ENCODE measurements at places on chromosomes 1 and 21.
A peak's percentile ranks its signal among the peaks of the same experiment; 100 is the strongest.

DNA sequence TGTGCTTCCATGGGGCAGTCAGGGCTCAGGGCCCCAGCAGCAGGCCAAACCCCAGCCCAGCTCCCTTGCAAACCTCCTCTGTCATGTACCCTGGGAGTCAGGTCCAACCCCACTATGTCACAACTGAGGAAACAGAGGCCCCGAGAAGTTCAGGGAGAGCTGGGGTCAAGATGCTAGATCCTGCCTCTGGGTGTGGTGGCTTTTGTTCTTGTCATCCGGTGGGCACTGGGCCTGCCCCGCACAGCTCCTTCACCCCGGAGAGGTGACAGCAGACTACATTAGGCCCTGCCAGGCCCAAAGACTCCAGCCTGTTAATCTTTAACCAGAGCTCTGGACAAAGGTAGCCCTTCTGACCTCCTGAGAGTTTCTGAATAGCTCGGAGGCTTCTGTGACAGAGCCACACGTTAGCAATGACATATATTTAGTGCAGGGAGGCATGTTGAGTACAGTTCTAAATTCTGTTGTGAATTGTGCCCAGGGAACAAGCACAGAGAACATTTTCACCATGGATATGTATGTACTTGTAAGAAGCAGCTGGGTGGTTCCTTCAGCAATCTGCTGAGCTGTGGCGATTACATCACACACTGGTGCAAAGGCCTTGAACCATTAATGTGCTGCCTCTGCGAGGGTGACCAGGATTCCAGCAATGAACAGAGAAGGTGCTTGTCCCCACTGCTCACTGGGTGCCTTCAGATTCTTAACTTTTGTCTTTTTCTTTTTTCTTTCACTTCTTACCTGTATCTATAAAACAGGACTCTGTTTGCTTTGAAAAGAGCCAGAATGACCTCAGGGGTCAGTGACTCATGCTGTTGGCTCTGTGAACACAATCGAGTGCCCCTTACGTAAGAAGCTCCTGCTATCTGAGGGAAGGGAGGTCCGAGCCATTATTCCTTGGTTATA, 102.8 kb downstream of the RHOU start:
- DNase-seq = peak; percentile 95

DNA sequence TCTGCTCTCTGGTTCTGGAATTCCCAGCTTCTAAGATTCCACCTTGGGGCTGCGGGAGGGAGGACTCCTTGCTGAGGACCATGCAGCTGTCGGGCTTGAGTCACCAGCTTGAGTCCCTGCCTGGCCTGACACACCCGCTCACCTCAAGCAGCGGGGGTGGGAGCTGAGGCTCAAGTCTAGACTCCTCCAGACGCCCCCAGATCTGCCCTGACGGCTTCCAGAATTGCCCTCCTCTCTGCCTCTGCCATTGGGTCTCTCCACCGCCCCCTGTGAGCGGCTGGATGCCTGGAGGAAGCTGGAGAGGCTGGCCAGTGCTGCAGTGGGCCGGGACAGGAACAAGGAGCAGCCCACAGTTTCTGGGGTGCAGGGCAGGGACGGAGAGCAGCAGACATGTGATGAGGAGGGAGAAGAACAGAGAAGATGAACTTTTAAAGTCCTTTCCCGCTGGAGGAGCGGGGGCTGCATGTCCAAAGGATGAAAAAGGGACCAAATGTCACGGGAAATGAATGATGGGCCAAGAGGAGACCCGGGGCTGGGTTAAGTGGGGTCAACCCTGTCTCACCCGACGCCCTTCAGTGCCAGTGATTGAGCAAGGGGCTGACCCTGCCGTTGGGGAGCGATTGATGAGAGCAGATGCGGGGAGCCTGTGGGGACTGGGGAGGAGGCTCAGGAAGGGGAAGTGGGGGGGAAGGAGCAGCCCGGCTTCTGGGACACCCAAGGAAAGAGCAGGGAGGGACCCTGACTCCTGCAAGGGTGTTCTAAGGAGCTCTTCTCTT, 13.5 kb downstream of the CRABP2 start:
- no peak for DNase-seq

- DNase-seq = no peak
These were observed 19.4 kb upstream of the SLAMF6 start for GRCh38 chr1:160542303-160542945.

DNA sequence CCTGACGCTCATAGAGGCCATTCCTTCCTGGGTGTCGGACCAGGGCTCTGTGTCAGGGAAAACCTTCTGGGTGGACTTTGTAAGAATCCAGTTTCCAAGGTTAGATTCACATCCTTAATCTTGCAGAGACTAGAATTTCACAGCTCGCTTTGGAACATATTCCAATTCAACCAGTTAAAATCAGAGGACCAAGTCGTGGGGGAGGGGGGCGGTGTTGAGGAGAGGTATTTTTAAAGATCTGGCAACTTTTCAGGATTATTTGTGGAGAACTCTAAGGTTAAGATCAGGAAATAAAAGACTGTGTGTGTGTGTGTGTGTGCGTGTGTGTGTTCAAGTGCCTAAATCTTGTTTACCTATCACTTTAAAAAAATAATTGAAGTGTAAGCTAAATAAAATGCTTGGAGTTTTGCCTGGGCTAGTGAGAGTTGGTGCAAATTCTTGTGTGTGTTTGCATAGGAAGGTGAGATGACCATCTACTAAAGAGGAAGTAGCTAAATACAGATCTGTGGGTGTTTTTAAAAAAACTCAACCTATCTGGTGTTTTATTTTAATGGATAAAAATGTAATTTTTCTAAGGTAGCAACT, 21.8 kb downstream of the TENT5C start:
- DNase-seq = no peak

- no peak for DNase-seq
These were observed 50.7 kb upstream of the LGALS8 start for GRCh38 chr1:236472850-236473788.

GRCh38 chr1:43937179-43937865, 3.7 kb downstream of the ARTN start:
- DNase-seq = no peak

DNA sequence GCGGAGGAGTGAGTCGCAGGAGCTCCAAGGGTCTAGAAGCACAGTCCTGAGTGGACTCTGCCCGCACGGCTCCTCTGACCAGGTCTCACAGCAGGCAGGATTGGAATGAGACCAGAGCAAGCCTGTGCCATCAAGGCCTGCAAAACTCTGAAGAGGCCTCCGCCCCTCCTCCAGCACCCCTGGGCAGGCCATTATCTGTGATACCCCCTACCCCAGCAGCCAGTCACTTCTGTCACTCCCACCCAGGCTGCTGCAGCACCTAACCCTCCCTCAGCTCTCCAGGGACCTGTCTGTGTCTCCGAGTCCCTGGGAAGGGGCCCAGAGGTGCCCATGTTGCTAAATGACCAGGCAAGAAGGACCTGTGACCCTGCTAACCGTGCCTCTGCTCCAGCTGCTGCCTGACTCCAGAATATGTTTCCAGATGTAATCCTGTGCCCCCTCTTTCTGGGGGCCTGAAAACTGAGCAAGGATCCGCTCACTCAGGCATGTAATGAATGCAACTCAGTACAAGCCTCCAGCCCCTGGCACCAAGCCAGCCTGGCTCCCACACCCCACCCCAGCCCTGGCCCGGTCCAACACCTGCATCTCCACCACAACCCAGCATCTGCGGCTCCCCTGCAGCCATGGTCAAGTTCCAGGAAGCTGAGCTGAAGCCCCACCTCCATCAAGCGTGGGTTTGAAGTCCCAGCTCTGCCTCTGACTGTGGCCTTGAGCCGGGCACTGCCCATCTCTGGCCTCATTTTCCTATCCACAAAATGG, 22.1 kb upstream of the COL16A1 start:
- DNase-seq = no peak

- no peak for DNase-seq
These were observed 9.1 kb upstream of the TMEM61 start for GRCh38 chr1:54971317-54971791.

DNA sequence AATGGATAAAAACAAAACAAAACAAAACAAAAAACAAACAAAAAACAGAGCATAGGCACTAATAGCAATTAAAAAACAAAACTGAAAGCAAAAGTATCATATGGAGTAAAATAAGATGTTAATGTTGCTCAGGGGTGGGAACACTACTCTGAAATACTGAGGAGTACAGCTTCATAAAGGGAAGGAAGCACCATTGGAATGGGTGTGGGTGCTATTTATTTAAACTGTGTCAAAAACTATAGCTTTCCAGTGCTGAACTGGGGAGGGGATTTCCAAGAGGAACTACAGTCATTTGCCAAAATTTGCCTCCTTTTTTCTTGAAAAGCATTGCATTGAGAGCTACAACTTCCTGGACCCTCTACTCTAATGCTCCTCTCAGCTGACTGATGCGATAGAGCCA, 40.0 kb downstream of the SPTA1 start:
- DNase-seq = no peak

GRCh38 chr1:107530543-107530942, 389.7 kb downstream of the NTNG1 start:
- no peak for DNase-seq

DNA sequence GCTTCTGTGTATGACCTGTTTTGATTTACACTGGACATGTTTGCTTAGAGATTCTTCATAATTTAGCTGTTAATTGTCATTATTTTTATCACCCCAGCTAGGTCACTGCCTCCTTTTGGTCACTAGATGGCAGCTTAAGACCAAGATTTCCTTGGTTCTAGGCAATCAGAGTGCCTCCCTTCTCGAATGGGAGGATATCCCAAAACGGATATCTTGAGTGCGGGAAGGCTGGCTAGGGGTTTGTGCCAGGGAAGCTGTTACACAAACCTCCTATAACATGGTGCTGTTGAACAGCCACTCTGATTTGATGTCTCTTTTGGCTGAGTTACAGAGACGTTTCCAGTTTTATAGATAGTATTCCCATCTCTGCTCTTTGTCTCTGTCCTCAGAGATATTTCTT, 283.5 kb downstream of the S1PR1 start:
- peak; percentile 58 for DNase-seq

GRCh38 chr1:170063109-170063826, 11.2 kb downstream of the KIFAP3 start:
- DNase-seq = peak; percentile 21

- peak; percentile 57 for DNase-seq
These were observed 65.2 kb downstream of the CNST start for GRCh38 chr1:246631426-246631825.

DNA sequence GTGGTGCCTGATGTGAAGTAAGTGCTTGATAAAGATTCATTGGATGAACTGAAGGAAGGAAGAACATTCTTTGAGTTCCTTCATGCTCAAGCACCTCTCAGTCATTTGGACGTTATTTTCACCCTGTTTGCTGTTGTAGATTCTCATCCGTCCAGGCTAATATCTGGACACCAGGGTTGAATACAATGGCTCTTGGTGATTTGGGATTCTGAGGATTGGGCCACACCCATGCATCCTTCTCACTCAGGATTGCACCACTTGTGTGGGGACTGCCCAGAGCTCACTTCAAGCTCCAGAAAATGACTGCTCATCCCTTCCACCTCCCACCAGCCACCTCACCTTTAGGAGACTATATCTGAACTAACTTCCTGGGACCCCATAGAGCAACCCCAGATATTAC, 117.1 kb upstream of the IPO9 start:
- DNase-seq = peak; percentile 63

DNA sequence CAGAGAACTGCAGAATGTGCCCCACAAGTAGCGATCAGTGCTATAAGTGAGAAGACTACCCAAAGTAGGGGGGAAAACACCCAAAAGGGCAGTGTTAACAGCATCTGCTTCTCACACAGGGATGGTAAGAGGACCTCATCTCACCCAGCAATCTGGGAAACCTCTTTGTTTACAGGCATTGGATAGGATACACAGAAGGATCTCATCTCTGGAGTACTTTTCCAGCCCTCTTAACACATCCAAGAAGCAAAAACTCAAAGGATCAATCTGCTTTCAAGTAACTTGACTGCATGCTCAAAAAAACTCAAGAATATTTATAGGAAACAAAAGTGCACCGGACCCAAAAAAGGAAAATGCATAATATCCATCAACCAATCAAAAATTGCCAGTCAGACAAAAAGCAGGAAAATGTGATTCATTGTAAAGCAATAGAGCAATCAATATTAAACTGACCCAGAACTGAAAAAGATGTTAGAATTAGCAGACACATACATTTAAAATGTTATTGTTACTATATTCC, 311.0 kb upstream of the CXADR start:
- no peak for DNase-seq

- peak; percentile 56 for DNase-seq
These were observed 61.4 kb upstream of the LRRN2 start for GRCh38 chr1:204746838-204747442.

GRCh38 chr1:201781437-201781836, 47.5 kb upstream of the IPO9 start:
- peak; percentile 80 for DNase-seq

DNA sequence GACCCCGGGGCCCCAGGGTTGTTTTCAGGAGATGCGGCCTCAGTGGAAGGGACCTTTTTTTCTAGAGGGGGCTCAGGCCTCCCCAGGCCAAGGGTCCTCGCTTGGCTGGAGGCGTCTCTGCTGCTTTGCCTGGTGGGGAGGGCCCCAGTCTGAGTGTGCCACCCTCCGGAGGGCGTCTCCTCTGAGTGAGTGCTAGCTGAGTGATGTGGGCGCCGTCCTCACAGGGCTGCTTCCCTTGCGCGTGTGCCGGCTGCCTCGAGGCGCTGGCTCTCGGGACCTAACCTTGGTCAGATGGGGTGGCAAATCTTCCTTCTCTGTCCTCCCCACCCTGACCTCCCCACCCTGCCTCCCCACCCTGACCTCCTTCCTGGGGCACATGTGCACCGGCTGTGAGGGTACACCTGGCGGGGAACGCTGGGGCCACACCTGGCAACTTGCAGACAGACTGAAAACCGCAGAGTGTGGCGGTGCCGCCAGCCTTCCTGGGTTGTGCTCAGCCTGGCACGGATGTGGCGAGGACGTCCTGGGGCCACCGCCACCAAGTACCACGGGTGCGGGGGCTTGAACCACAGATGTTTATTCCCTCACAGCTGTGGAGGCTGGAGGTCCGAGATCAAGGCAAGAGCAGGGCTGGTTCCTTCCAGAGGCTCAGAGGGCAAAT, 93.0 kb upstream of the TTC34 start:
- DNase-seq = no peak

GRCh38 chr1:155938220-155938627, 3.2 kb upstream of the RXFP4 start:
- DNase-seq = peak; percentile 80

- peak; percentile 43 for DNase-seq
These were observed 5.9 kb downstream of the EDEM3 start for GRCh38 chr1:184748740-184749139.

DNA sequence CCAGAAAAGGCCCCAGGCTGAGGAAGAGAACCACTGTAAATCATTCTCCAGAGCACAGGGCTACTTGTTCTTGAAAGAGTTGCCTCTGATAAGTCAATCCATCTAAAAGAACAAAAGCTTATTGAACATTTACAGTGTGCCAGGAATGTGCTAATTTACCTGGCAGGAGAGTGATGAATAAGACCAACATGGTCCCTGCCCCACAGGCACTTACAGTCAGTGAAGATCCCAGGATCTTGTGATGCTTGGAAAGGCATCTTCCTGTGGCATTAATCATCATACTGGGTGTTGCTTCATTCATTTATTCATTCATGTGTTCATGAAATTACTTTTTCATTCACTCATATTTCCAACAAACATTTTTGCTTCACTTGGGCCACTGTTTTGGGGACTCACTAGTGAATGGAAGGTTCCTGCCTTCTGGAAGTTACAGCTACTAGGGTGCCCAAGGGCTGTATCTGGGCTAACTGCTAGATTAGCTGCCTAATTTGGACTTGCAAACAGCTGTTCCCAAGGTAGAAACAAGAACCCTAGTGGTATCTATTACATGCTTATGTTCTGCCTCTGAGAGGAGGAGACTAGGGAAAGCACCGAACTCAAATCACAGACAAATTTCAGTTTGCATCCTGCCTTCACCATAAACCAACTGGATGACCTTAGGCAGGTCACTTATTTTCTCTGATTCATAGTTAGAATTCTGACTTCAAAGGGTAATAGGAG, 133.5 kb downstream of the CLIC6 start:
- no peak for DNase-seq

All from fibroblast of the aortic adventitia (primary cell).